ENCODE measurements at places on chromosomes 2 and 18.

DNA sequence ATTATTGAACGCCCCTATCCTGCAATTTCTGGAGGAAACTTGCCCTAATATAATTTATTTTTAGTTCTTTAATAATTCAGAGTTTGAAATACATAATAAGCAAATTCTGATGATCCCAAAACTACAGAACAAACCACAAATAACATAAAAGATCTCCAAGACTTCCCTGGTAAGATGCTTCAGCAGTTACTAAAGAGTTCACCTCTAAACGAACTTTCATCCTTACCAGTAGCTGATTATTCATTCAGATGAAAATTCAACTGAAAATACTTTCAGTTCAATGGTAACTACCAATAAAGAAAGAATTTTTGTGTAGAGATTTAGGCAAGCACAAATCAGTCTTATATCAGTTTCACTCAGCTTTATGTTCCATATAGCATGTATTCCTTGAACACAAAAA is 130.1 kb upstream of the MAPRE2 start:
- DNase-seq: no peak

DNA sequence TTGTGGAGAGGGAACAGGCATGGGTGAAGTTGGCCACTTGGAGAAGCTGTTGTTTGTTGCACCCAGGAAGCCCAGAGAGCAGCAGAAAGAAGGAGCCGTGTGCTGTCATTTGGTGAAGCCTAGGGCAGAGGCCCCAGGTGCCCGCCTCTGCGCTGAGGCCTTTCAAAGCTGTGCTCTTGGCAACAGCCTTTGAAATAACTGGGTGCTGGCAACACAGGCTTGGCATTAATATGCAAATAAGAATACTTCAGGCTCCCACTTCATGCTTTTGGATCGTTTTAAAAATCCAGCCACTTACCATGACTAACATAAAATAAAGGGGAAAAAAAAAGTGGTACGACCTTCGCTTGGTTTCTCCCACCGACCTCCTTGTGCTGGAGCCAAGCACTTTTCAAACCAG is 41.1 kb downstream of the DHRS9 start:
- no peak for DNase-seq

- DNase-seq: no peak
These were observed 53.8 kb downstream of the GULP1 start for GRCh38 chr2:188345426-188345825.

- no peak for DNase-seq
These were observed 10.8 kb upstream of the MAPRE2 start for GRCh38 chr18:35030277-35030989.

- DNase-seq: no peak
These were observed 2.5 kb downstream of the RPIA start for GRCh38 chr2:88693911-88694414.

- no peak for DNase-seq
These were observed 11.5 kb upstream of the SLC11A1 start for GRCh38 chr2:218370410-218371063.

- no peak for DNase-seq
These were observed 318.3 kb downstream of the MEIS1 start for GRCh38 chr2:66753257-66753656.

- no peak for DNase-seq
These were observed 58.2 kb upstream of the ACSL3 start for GRCh38 chr2:222802514-222803196.

DNA sequence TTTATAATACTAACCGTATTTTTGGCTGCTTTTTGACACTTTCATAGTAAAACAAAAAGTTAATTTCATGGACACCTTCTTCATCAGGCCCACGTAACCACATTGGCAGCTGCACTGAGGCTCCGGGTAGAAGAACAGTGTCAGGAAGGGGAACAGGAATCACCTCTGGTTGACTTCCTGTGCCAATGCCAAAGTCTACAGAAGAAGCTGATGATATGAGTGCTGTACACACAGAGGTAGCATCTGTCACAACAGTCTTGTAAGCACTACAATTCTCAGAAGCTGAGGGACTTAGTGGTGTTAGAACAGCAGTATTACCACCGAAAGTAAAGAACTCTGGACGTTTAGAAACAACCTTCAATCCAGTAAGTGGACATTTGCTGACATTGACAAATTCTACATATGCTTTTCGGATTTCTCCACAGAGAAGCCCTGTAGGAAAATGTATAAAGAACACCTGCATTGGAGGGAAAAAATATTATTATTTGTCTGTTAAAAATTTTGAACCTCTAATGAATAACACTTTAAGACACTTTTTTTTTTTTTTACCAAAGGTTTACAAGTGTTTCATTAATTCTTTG is 85.3 kb downstream of the TRAPPC8 start:
- DNase-seq: no peak

DNA sequence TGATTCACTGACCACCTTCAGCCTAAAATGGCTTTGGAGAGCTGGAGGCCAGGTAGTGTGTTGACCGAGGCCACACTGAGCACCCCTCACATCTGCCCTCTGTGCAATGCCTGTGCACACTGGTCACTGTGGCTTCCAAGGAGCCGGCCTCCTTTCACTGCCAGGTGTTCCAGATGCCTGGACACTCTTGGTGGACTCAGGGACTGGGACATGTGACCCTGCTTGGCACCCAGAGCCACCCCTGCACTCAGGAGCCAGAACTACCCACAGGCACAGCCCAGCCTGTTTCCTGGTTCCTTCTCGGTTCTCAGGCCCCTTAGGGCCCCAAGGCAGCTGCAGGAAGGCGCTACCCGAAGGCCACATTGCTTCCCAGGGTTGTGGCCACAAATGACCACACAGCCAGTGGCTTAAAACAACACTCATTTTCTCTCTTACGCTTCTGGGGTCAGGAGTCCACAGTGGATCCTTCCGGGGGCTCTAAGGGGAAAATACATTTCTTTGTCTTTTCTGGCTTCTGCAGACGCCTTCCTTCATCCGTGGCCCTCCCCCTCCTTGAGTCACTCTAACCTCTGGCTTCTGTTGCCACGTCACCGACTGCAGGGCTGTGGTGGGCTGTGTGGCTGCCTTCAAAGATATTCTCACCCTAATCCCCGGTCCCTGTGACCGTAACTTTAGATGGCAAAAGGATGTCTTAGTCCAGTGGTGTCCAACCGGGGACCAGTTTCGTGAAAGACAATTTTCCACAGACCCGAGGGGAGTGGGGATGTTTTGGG is 78.6 kb downstream of the ASB1 start:
- no peak for DNase-seq

- no peak for DNase-seq
These were observed 28.8 kb downstream of the APCDD1 start for GRCh38 chr18:10482985-10483949.

GRCh38 chr18:79186649-79187048 is 117.5 kb downstream of the ATP9B start:
- DNase-seq: no peak

- no peak for DNase-seq
These were observed 9.9 kb upstream of the SLC66A3 start for GRCh38 chr2:11145350-11145749.

DNA sequence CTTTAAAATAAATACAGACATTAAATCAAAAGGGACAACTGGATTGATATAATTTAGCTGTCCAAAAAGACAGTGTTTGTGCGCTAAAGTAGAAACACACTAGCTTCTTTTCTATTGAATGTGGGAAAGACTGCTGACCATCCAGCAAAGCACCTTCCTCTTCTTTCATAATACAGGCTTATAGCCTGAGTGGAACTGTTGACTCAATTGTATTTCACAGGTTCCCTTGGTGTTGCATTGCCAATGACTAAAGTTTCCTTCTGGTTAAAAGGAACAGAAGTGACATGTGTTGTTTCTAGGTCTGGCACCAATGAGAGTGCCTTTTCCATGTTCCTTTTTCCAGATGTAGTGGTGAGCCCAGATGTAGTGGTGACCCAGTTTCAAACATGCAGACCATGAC is 412.3 kb downstream of the RNF144A start:
- DNase-seq: no peak

- no peak for DNase-seq
These were observed 37.7 kb downstream of the BCL11A start for GRCh38 chr2:60515721-60516226.

- DNase-seq: no peak
These were observed 31.9 kb downstream of the KLHL23 start for GRCh38 chr2:169765523-169765922.

- no peak for DNase-seq
These were observed 149.2 kb downstream of the PLEKHA3 start for GRCh38 chr2:178629463-178629862.

DNA sequence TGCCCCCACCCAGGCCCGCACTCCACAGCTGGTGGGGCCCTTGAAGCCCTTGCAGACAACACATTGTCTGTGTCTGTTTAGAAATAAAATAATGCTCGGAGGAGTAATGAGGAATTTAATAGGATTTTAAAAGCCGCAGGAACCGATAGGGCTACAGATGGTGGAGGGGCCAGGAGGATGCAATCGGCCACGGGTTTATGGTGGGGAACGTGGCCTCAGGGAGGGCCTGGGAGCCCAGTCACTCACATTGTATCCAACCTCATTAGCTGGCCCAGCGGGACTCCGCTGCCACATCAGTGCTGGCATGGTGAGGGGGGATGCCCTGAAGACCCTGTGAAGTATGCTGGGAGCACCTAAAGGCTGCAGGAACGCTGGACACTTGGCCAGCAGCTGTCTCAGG is 252.0 kb downstream of the CELF4 start:
- no peak for DNase-seq

GRCh38 chr2:14577843-14578242 is 54.7 kb upstream of the LRATD1 start:
- no peak for DNase-seq

DNA sequence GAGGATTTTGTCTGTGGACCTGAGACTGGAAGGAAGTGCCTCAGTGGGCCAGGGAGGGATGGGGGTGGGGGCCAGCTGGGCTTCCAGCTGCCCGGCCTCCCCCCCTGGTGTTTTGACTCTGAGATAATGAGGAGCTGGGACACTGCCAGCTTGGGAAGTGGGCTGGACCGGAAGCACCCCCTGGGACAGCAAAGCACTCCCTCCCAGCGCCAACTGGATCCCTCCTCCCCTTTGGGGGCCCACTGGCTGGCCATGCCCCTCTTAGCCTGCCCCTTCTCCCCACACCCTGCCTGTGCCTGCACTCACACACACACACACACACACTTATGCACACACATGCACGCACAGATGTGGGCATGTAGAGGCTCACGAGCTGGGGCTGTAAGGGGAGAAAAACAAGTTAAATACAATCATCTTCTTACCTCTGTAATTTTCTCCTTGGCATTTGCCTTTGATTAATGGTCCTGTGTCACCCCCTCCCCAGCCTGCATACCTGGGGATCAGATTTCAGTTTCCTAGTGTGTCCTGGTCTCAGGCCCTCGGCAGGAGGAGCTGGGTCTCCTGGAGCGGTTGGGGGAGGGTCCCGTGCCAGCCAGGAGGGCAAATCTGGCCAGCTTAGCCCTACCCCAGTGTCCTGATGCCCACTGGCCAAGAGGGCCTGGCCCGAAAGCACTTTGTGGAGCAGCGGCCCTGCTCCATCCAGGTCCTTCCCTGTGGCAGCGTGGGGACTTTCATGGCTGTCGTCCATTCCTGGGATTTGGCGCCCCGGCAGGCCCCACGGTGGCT is 3.6 kb downstream of the ITM2C start:
- DNase-seq: no peak

- no peak for DNase-seq
These were observed 19.1 kb upstream of the MAP4K4 start for GRCh38 chr2:101678379-101678778.

DNA sequence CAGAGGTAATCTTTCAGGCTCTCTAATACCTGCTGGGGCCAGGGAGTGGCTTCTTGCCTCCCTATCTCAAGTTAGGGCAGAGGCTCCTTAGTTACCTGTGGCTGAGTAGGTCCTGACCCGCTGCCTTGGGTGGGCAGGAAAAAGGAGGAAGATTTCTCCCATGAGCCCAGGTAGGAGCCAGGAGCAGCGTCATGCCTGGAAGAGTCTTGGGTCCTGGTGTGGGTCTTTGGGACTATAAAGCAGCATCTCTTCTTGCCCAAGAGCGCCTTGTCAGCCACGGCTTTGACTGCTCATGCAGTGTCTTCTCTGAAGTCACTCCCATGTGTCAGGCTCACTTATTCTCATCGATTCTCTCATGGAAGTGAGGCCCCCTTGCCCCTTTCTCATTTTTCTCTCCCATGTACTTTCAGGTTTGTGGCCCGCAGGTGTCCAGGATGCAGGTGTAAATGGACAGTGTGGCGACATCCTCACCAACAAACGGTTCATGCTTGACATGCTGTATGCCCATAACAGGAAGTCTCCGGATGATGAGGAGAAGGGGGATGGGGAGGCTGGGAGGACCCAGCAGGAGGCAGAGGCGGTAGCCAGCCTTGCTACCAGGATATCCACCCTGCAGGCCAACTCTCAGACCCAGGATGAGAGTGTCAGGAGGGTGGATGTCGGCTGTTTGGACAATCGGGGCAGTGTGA is 111.2 kb downstream of the TPGS2 start:
- DNase-seq: no peak

GRCh38 chr2:24824966-24825882 is 32.0 kb downstream of the CENPO start:
- no peak for DNase-seq

- no peak for DNase-seq
These were observed 80.7 kb upstream of the ITGA4 start for GRCh38 chr2:181376442-181376841.

DNA sequence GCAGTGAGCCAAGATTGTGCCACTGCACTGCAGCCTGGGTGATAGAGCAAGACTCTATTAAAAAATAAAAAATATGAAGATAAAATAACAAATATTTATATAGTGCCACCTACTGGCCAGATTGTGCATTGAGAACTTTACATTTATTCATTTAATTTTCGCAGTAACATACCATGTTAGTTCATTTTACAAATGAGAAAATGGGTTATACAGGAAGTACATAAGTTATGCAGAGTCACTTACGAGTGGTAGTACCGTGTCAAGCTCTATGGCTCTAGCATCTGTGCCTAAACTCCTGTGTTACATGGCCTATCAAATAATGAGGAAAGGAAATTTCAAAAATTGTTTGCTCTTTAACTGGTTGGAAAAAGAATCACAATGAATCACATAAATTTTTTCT is 27.9 kb downstream of the RIF1 start:
- no peak for DNase-seq

DNA sequence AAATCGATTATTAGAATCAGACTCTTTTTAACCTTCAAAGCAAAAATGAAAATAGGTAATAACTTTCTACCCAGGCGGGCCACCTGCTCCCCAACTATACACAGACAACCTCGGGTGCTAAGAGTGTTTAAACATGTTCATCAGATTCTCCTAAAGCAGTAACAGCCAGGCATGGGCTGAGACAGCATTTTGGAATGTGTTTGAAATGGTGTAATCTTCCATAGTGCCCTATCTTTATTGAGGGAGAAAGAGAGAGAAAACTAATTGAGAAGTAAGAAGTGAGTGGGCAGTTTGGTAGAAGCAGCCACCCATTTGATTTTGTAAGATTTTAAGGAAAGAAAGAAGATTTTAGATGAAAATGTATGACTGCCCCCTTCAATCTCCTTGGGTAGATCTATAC is 196.1 kb upstream of the CTAGE1 start:
- no peak for DNase-seq

All from epithelial cell of proximal tubule (primary cell).